Hippocampal formation (tissue), 2 donors: ENCODE measurements at places on chromosomes 6 and 20.

GRCh38 chr20:20276811-20277530 lies 90.9 kb upstream of the INSM1 start:
- DNase-seq, result no peak

GRCh38 chr6:139528471-139528870 lies 154.0 kb upstream of the CITED2 start:
- no peak for DNase-seq

DNA sequence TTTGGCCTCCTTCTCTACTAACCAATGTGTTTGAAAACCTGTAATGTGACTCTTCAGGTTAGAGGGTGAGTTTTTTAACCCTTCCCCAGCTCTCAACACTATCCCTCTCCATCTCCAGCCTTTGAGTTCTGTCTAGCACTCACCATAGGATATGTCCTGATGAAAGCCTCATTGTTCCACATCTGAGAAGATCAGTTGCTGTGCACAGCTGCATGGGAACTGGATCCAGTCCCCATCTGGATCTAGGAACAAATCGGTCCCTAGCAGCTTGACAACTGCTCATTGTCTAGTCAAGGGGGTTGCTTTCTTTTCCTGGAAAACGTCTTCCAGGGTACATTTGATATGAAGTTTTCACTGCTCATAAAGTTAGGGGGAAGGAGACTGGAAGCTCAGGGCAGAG lies 45.4 kb upstream of the AGPAT4 start:
- DNase-seq, result peak; percentile 67

GRCh38 chr20:2680046-2680445 lies 12.5 kb upstream of the EBF4 start:
- no peak for DNase-seq

DNA sequence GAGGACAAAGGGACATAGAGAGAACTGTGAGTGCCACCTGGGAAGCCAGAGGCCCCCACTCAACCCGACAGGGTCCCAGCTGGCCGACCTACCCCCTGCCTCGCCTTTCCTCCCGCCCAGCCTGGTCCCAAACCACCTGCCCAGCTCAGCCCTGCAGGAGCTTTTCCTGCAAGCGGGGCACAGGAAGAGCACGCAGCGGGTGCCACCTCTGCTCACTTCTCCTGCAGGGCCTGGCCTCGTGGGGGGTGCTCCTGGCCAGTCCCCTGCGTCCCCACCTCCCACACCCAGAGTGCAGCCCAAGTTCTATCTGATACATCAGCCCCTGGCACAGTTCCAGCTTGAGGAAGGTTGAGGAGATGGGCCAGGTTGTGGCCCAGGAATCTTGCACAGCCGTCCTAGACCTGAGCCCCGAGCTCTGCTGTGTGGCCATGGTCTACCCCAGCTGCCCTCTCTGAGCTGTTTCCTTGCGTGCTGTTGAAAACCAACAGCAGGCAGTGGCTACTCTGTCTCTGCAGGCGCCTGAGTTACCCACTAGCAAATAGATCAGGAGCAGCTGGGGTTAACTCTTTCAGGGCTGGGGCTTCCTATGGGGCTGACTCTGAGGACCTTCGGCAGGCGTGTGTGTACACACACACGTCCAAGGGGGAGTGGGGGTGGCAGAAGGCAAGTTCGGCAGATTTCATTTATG lies 1.7 kb downstream of the NECAB3 start:
- peak; percentile 8 for DNase-seq

DNA sequence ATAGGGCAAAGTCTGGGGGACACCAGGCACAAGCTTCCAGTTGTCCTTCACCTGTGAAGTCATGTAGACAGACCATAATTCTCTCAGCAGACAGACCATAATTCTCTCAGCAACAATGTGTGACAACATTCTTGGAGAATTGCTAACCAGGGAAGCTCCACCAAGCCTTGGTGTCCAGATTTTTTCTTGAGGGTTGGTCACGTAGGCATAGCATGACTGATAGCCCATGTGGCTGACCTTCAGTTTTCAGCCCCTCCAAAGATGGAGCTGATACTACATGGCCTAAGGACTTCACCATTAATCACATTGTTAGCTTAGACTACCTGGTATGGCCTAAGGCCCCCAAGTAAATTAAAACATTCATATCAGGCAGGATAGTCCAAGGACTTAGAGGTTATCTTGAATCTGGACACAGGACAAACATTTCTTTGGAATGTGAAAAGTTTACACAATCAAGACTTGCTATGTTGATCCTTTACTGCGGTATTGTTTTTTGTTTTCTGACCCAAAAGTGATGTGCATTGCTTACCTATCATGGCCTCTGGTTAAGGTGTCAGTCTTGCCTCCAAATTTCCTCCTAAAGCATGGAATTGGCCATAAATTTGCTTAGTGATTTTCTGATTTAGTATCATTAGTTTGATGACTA lies 76.9 kb downstream of the CEP57L1 start:
- DNase-seq, result no peak

DNA sequence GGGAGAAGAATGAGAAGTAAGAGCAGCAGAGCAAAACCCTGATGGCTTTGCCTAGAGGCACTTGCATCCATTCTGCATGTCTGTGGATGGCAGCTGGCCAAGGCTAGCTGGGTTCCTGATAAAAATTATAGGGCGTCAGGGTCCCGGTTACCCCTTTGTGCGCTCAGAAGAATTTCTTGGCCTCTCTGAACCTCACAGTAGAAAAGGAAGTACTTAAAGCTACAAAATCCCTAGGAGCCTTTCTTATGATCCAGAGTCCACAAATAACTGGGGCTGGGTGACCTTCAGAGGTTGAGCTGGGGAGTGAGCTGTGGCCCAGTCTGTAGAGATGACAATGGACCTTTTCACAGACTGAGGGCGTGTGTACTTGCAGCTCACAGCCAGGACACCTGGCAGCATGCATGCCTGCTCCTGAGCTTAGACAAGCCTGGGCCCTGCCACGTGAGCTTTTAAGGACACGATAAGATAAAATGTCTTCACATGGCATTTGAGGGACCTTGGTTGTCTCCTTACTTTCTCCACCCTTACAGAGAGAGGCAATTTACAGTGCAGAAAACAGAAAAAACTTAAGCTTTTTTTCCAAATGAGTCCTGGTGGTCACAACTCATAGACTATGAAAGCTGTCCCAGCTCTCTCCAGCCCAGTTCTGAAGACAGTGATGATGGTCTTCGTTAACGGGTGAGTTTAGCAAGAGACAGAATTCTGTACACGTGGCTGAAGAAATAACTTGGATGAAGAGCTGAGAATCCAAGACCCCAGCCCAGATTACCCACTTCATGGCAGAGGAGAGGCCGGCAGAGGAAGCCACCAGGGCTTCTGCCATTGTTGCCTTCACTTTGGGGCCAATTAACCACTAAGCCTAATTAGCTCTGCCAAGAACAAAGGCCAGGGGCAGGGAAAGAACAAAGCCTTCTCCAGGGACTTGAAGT lies 50.3 kb downstream of the FOXA2 start:
- DNase-seq, result no peak

DNA sequence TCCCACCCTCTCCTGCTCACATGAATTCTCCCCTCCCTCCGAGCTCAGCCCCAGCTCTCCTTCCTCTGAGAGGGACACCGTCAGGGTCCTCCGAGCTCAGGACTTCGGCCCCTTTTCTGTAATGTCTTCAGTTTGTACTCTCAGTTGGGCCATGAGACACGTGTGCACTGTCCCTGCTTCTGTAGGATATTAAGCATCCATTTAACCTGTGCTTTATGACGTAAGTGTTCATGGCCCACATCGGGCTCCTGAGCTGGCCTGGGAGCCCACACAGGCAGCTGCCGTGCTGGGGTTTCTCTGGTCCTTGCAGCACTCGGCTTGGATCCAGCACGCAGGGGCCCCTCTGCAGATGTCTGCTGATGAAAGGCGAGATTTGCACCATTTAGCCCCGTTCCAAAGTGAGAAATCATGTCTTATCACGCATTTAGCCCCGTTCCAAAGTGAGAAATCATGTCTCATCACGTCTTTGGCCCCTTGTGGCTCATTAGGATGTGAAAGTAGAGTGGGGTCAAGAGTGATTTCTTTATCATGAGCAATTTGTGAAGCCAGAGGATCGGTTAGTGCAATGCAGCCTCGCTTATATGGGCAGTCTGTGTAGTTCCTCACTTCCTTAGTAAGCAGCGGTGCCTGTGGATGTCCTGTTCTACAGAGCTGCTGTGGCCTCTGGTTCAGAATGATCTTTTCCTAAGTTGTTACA lies 25.3 kb downstream of the DUSP22 start:
- DNase-seq, result no peak

- no peak for DNase-seq
These were observed 95.2 kb upstream of the TIAM2 start for GRCh38 chr6:154899824-154900463.

DNA sequence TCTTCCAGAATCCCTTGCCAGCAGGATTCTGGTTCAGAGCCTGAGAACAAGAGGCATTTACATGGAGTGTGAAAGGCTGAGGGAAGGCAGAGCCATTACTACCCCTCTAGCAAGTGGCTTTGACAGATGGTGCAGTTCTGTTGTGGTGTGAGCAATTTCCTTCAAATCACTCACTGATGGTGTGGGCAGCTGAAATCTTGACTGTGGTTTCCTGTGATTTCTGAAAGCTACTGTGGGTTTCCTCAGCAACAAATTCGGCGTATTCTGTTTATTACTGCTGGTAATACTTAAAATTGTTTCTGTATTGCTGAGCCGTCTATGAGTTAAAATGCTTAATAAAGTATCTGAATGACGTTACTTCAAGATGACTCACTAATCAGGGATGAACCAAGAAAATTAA lies 181.5 kb upstream of the TCF21 start:
- no peak for DNase-seq

GRCh38 chr20:49270177-49270576 lies 7.7 kb downstream of the ZNFX1 start:
- no peak for DNase-seq

- no peak for DNase-seq
These were observed 822.7 kb downstream of the GRIK2 start for GRCh38 chr6:102216232-102216631.

DNA sequence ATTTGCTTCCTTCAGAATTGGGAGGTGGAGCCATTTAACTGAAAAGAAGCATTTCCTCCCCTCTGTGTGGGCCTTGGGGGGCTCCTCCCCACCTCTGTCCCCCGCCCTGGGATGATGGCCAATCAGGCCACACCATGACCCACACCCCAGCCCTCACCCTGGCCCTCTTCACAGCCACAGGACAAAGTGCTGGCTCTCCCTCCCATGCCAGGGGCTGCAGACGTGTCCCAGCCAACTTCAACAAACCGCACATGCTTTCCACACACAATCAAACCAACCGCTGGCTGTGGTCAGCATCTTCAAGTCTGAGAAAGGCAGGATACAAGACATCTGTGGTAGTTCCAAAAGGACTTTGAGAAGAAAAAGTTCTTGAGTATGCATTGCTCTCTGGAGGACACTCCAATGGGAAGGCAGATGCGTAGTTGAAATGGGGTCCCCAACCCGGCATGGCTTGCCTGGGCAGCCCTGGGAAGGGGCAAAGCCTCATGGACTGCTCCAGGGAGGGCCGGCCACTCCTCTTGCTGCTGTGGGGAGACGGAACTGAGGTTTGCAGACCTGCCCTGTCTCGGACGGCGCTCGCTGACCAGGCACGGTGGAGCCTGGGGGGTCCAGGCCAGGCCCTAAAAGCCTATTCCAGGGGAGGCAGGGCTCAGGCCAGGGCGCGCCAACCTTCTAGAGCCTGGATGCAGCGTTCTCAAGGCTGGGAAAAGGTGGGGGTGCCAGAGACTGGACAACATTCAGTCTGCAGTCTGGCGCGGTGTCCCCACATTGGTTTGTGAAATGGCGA lies 12.2 kb downstream of the TTLL2 start:
- DNase-seq, result no peak

- no peak for DNase-seq
These were observed 14.1 kb downstream of the FAM210B start for GRCh38 chr20:56372850-56373249.

DNA sequence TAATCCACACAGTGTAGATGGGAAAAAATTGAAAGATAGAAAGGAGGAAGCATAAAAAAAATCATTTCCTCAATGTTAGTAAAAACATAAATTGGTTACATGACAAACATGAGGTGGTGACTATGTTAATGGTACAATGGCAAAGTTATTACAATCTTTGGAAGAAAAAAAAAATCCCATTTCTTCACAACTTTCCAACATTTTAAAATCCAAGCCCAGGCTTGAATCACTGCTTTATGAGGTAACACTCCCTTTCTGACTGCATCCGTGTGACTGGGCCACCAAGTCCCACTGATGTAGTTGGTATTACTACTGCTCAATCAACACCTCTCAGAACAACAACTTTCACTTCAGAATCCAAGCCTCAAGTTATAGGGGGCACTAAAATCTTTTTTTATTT lies 160.4 kb downstream of the BTBD9 start:
- DNase-seq, result no peak

DNA sequence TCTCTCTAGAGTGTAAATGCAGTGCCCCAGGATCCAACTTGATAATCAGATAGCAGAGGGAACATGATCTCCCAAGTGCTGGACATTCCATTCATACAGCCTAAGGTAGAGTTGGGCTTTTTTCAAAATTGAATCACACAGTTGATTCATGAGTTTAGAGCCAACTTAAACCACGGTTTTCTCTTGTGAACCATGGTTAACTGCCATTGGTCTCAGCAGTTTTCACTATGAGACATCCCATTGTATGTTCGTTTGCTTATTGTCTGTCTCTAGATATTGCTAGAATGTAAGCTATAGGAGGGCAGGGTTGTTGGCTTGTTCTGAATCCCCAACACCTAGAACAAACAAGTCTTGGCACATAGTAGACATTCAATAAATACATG lies 37.2 kb upstream of the TAF8 start:
- no peak for DNase-seq

DNA sequence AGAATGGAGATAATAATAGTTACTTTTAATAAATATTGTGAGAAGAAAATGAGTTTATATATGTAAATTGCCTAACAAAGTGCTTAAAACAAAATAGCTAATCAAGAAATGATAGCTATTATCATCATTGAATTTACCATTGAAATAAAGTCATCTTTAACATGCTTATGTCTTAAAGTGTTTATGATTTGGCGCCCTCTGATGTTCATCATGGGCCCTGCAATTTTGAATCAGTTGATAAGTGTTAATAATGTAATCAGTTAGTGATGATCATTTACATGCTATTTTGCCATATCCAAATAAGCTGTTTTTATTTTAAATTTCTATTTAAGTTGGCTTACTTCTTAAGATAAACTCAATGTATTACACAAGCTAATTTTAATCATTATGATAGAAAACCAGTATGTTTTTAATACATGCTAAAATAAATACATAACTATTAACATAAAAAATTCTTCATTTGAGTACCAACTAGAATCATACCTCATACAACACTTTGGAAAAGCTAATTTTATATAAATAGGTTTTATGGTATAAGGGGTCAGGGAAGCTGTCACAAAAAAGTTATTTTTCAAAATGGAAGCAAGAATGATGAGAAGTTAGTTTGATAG lies 39.2 kb upstream of the TPD52L1 start:
- no peak for DNase-seq

- DNase-seq, result no peak
These were observed 58.5 kb downstream of the MRPL14 start for GRCh38 chr6:44068607-44069296.

- no peak for DNase-seq
These were observed 5.9 kb downstream of the NHSL1 start for GRCh38 chr6:138493413-138493812.

- DNase-seq, result peak; percentile 28
These were observed 369.0 kb downstream of the SYNE1 start for GRCh38 chr6:152267967-152268845.

- DNase-seq, result no peak
These were observed 6.5 kb upstream of the C6orf136 start for GRCh38 chr6:30640481-30640880.
